Activated CD8-positive, alpha-beta memory T cell treated with anti-CD3 and anti-CD28 coated beads, Interleukin-2, amount 50 U/mL, for 4 hours (primary cell): ENCODE measurements at places on chromosomes 11 and 22.

DNA sequence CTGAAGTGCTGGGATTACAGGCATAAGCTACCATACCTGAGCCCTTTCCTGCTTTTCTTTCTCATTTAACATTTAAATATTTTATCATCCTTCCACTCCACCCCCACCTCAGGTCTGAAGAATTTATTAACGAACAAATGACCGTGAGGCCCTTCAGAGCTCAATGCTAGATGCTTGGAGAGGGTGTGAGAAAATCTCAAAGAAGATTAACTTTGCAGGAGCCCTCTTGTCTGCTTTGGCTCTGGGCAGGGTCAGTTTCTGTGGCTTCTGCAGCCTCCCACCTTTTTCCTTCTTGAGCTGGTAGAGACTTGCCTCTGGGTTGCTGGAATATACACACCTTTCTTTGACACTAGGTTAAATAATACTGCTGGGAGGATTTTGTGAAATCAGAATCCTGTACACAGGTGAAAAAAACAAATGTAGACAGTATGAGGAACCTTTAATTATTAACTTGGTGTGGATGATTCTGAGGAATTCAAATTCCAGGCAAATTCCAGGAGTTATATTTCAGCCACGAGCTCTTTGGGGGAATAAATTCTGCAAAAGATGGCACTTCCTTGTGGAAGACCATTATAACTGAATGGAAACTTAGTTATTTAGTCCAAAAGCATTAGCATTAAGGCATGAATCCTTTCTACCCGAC lies 3.4 kb upstream of the ZBTB44 start:
- DNase-seq: no peak

- no peak for DNase-seq
Observed at GRCh38 chr11:75849894-75850293, 34.9 kb downstream of the UVRAG start.

GRCh38 chr11:3177931-3178330 lies 12.8 kb upstream of the OSBPL5 start:
- no peak for DNase-seq

DNA sequence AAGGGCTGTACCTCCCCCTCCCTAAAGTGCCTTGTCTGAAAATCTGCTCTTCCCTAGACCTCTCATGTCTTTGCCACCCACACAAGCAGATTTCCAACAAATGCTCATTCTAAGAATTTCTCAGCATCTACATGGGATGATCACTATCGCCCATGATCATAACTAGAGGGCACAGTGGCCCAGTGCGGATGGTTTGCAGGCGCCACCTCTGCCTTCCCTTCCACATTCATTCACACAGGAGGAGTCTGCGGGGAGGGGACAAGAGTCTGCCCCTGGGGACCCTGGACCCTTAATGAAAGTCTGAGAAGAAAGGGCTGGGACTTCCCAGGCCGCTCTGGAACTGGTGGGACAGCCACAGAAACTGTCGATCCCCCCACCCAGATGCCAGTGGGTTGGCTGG lies 28.9 kb downstream of the KCTD17 start:
- no peak for DNase-seq

DNA sequence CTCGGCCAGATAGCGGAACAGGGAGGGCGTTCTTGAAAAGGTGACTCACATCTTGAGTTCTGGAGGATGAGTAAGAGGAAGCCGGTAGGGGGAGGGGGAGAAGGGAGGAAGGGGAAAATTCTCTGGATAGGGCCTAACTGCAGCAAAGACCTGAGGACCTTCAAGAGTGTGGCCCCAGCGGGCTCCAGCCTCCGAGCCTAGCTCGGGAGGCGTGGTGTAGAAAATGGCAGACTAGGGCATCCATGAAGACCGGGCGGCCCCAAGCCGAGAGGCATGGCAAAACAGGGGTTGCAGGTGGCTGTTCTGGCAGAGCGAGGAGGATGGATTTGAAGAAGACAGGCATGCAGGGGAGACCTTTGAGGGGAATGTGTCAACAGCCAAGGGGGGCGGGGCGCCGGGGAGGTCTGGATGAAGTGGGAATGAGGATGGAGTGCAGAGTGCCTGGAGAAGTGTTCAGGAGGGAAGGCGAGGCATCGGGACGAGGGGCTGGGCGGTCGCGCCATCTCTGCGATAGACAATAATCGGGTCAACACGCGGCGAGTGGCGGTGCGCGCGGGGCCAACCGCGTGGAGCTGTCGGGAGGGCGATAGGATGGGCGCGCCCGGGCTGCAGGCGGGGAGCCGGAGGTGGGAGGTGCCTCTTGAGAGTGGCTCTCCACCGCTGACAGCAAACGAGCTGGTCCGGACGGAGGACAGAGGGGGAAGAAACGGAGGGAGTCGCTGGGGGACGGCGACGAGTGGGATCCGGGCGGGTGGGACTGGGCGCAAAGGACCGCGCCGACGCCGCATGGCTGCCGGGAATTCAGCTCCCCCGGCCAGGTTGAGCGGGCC lies 40.0 kb upstream of the CREB3L1 start:
- peak; percentile 50 for DNase-seq

DNA sequence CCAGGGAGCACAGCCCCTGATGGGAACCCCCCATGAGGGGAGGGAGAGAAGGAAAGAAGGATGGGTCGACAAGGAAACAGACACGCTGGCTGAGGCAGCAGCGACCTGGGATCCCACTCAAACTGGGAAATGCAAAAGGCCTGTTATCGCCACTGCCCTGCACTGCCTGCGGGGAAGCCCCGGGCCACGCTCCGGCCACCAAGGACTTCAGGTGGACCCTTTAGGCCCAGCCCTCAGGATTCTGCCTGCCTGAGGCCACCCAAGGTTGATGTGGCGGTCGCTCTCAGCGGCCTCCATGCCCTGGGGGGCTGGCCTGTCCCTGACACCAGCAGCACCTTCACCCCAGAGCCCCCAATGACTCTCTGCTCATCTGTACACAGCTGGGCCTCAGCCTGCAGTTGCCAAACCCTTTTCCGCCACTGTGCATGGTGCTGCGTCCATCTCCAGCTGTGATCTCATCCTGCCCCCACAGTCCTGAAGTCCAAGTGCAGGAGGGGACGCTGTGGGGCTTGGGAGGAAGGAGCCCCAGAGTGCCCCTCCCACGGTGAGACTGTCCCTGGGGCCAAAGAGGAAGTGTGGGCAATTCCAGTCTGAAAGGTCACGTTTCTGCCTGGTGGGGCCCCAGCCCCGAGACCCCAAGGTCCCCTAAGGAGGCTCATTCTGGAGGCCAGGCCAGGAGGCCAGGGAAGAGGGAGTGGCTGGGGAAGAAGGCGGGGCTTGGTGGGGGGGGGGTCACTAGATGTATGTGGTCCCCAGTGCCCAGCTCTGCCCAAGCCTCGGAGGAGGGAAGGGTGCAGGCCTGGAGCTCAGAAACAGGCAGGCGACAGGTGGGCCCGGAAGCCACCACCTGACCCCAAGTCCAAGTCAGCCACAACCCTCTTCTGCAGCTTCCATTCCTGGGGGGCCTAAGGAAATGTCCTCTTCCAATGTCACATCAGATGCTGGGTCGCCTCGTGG lies 31.6 kb downstream of the OSBPL5 start:
- DNase-seq: no peak

GRCh38 chr11:19200410-19201201 lies 1.2 kb downstream of the CSRP3 start:
- DNase-seq: no peak

DNA sequence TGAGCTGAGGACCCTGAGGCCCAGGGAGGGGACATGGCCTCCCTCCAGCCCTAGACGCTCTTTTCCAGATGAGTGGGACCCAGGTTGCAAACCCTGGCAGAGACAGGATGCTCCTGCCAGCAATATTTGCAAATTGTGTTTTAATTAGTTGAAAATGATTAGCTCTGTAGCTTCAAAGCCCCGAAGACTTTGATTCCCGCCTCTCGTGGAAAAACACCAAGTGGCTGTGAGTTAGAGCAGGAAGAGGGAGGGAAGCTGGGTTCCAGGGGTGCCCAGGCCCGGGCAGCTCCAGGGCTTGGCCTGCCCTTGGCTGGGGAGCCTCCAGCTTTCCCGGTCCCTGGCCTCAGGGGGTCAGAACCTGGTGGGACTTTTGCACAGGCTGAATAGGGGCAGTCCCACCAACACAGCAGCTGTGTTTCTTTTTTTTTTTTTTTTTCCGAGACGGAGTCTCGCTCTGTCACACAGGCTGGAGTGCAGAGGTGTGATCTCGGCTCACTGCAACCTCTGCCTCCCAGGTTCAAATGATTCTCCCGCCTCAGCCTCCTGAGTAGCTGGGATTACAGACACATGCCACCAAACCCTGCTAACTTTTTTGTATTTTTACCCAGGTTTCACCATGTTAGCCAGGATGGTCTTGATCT lies 101.6 kb upstream of the RTL6 start:
- DNase-seq: no peak

DNA sequence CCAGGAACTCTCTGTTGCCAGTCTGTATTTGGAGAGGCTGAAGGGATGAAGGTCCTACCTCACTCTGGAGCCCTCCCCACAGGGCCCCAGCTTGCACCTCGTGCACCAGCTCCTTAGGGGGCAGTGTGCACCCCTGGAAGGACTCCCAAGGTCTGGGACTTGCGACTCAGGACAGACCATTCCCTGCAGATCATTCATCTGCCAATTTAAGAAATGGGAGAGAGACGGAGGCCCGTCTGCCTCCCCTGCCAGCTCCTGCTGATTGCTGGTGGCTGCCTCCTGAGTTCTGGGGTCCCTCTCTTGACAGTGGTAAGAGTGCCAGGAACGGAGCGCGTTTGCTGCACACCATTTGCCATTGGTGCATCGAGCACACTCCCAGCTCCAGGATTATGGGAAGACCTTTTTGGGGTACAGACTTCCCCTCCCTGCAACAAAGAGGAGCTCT lies 27.4 kb upstream of the MALAT1 start:
- DNase-seq: no peak

DNA sequence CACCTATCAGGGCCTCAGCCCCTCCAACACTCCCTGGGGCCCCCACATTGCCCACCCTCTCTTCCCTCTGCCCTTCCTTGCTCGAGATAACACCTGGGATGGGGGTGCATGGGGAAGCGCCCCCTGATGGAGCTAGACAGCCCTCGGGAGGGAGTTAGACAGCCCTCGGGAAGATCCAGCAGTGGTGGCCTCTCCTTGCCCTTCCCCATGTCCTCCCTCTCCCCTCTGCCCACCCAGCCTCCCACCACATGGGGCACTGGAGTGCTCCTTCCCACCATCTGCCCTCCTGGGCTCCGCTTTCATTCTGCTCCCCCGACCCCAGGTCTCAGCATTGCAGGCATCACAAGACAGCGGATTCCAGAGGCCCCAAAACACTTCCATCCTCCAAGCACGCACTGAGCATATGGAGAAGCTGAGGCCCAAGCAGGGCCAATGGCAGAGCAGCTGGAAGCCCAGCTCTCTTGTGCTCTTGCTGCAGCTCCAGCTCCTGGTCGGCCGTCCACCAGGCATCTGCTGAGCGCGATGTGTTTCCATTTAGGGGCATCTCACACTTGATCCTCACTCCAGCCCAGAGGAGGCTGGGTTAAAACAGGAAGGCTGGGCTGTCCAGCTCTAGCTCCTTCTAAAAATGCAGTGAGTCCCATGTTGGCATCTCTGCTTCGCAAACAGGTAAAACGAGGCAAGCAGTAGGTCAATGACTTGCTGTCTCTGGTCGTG lies 65.6 kb downstream of the IGLL1 start:
- no peak for DNase-seq

- no peak for DNase-seq
Observed at GRCh38 chr22:43226377-43227238, 39.7 kb upstream of the TTLL12 start.
